ENCODE measurements at places on chromosomes 7 and 10.

DNA sequence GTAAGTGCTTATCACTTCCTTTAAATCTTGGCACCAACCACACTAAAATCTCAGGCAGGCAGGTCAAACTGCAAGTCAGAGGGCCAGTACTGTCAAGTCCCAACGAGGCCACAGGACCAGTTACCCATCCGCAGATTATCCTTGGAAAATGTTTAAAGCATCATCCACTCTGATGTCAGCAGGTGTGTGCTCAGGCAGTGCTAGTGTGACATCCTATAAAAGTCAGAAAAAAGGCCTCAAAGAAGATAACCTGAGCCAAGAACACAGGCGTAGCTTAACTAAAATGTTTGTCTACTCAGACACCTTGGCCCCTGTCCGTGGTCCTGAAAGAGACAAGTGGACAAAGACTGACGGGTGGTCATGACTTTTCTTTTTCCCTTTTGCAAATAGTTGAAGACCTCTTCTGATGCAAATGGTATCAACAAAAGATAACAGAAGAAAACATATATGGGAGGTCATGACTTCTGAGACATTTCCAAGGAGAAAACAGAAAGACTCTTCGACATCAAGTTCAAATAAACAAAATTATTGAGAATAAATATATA is 309.3 kb downstream of the KCNMA1 start:
- DNase-seq = peak; percentile 64

DNA sequence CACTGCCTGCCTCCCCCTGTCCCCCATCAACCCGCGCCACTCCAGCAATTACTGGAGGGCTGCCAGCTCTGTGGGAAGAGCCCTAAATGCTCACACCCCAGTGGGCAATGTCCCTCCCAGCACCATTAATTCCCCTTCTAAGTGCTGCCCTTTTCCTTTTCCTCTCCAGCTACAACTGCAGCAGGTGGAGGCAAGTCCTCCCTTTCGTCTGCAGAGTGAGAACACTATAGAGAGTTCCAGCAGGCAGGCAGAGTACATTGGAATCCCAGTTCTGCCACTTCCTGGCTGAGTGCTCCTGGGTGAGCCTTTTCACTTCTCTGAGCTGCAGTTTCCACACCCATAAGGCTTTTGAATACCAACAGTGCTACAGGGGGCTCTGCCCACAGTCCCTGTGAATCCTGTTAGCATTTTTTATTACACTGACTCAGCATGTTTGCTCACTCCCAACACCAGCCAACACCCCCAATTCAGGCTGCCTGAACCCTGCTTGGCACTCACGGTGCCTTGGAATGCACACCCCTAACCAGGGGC is 447.0 kb downstream of the GRID1 start:
- no peak for DNase-seq

- DNase-seq = no peak
These were observed 17.2 kb upstream of the CALN1 start for GRCh38 chr7:72429316-72429715.

DNA sequence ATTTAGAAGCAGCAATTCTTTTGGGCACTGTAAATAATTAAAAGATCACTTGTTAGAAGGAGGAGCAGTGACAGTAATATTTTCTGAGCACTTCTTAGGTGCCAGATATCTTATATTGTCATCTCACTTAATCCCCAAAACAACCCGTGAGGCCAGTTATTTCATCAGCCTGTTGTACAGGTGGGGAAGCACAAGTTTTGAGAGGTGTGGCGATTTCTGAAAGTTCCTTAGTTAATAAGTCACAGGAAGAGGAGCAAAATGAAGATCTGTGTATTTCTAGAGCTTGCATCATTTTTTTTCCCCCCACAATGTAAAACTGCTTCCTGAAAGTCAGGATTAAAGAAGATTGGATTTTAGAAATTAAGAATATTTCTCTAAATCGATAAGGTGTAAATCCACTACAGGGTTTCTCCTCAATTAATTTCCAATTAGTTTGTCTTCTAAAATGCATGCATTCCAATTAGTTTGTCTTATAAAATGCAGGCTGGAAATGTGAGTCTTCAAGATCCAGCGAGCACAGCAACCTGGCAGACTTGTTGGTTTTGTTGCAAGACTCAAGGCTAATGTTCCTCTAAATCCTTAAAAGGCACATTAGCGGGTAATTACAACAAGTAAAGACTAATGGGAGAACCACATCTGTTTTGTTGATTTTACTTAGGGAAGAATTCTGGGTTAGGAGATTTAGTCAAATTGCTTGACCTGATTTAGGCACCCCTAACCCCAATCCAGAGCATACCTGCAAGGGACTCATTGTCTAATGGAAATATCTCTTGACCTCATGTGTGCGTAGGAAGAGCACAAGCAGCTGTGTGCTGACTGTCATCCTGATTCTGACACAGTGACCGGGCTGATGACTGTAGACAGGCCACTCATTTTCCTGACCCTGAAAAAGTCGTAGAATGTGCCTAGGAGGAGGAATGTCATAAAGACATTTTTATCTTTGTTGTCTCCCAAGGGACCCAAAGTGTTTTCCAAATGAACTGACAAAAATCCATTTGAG is 272.0 kb downstream of the BAMBI start:
- no peak for DNase-seq

DNA sequence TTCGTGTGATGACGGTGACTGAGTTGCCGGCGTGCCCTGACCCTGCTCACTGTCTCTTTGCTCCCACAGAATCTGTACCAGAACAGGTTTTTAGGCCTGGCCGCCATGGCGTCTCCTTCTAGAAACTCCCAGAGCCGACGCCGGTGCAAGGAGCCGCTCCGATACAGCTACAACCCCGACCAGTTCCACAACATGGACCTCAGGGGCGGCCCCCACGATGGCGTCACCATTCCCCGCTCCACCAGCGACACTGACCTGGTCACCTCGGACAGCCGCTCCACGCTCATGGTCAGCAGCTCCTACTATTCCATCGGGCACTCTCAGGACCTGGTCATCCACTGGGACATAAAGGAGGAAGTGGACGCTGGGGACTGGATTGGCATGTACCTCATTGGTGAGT is 199.2 kb downstream of the HECW1 start:
- no peak for DNase-seq

GRCh38 chr7:30843741-30844482 is 67.7 kb upstream of the AQP1 start:
- no peak for DNase-seq

- DNase-seq = no peak
These were observed 136.6 kb downstream of the ARID5B start for GRCh38 chr10:62037890-62038608.

DNA sequence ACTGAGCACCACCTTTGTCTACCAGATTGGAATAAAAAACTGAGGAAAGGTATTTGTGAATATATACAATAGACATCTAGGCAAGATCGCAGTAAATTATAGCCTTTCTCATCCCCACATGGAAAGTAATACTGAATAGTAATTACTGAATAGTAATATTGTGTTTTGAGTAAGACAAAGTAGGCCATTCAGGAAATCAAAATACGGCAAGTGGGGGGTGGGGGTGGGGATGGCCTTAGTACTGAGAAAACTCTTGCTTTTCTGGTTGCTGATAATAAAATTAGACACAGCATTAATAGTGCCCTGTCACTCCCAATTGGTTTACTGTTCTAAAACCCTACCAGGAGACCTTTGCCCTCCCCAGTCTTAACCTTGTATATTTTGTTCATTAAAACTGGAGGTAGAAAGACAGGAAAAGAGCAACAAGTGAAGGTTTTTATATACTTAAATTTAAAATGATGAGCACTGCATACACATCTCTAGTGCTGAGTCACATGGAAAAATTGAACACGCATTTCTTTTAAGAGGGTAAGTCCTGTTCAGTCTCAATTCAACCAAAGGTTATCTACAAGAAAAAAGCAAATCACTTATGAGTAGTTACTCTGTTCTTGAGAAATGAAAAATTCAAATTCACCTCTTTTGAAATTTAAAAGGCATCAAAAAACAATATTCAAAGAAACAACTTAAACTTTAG is 65.6 kb downstream of the IGF2BP3 start:
- no peak for DNase-seq

- DNase-seq = no peak
These were observed 18.5 kb upstream of the FXYD4 start for GRCh38 chr10:43352951-43353350.

GRCh38 chr10:104045151-104046089 is 40.3 kb downstream of the COL17A1 start:
- peak; percentile 66 for DNase-seq

DNA sequence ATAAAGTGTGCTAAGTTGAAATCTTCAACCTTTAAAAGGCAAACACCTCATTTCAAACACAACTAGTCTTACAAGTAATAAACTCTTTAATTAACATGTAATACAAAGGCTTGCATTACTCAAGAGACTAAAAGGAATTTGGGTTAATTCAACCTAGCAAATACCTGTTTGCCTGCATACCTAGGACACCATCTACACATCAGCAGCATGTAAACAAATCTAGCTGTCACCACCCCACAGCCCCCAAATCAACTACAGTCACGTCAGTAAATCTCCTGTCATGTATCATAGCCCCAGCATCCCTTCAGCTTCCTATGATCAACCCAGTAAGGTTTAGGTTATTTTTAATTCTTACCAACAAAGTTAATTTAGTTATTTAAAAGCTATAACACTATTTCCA is 33.5 kb downstream of the ZNF800 start:
- DNase-seq = no peak

- no peak for DNase-seq
These were observed 20.2 kb downstream of the MRPL32 start for GRCh38 chr7:42952328-42952727.

All from neuronal stem cell (in vitro differentiated cells).